ENCODE measurements at places on chromosomes 6 and 20.

GRCh38 chr6:129493354-129493902, 216.5 kb downstream of the ARHGAP18 start:
- no peak for DNase-seq

- DNase-seq, result no peak
Observed at GRCh38 chr20:23157734-23158133, 71.6 kb upstream of the CD93 start.

- DNase-seq, result no peak
Observed at GRCh38 chr6:44216677-44217331, at the start of gene MYMX. Gene MYMX, plus strand, starts transcription at chr6:44216926. Its CDS starts 546 bp downstream, at chr6:44217472.

GRCh38 chr6:116449565-116449964, 11.6 kb upstream of the CALHM6 start:
- DNase-seq, result no peak

DNA sequence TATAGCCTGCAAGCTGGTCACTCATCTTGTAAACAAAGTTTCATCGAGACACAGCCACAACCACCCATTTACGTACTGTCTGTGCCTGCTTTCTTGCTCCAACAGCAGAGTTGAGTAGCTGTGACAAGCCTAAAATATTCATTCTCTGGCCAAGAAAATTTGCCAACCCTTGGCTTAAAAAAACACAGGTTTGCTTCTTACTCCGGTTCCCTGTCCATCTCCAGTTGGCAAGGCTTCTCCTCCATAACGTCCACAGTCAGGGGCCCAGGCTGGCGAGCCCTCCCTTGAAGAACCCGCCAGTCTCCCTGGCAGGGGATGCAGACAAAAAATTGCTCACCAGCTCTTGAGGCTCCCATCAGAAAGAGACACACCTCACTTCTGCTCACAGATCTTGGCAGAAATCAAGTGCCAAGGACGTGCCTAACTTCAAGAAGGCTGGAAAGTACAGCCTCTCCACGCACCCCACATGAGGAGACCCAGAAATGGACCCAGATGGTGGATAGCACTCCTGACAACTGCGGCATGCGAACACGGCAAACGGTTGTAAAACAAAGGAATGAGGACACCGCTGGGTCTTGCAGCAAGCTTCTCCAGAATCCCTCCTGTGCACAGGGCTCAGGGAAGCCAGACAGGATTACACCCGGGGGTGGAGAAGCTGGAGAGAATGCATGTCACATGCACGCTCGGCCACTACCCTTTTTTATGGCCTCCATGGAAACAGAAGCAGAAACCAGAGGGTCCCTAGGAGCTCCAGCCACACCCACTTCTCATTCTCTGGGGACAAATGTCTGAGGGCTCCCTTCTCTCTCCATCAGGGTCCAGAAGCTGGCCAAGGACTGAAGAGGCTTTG, 59.8 kb upstream of the SIRPA start:
- no peak for DNase-seq

DNA sequence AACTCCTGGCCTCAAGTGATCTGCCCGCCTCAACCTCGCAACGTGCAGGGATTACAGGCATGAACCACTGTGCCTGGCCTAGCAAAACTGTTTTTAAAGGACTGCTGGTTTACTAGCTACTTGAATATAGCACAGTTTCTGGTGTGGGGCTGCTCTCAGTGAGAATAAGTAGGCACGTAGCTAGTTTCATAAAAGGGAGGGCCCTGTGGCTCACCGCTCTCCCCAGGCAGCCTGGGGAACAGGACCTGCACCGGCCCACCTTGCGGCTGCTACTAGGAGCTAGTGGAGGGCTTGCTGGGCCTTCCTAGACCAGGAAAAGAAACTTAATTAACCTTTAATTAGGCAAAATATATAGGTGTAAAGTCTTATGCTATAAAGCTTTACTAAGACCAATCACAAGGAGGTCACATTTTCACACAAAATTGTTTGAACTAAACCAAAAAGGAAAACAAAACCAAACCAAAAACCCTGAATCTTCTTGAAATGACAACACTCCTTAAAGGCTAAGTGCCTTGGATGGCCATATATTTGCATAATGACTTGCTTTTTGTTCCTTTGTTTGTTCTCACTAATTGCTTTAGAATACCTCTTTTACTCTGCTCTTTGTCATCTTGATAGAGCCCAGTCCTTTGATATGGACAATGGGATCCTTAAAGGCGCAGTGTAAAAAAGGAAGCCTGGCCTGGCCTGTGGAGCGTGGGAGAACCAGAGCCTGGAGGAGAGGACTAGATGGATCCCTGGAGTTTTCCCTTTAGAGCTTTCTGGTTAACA, 69.5 kb upstream of the SAMD5 start:
- no peak for DNase-seq

DNA sequence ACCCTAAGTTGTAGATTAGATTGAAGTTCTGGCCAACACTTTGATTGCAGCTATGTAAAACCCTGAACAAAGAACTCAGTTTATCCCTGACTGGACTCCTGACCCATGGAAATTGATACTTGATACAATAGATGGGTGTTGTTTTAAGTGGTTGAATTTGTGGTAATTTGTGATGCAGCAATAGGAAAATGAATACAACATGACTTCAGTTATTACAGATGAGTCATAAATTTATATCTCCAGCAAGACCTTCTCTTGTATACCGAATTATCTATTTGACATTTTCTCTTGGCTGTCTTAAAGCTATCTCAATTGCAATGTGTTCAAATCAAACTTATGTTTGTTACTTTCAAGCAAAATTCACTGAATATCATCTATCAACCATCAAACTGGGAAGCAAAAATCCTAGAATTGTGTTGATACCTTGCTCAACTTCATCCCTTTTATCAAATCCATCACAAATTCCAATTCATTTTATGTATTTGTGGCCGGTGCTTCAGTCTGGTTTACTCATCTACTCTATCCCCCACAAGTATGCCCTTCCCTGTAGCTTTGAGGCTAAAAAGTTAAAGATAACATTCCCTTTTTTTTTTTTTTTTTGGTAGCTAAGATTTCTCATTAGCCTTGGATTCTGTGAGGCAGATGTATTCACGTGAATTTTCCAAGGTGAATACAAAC, 129.4 kb upstream of the CENPW start:
- no peak for DNase-seq

DNA sequence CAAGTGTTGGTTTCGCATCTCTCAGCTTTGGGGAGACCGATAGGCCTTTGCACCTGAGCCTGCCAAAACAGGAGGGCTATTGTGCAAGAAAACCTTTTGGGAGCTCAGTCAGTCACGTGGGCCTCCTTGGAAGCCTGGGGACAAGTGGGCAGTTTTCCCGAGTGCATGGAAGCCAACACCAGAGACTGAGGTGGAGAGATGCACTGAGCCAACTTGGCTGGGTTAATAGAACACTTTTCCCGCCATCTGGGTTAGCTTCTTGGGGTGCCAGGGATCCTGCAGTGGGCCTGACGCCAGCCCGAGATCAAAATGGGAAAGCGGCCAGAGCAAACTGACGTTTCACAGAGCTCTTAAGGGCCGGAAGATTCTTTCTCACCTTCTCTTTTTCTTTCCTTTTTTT, 2.8 kb upstream of the OOEP start:
- no peak for DNase-seq

DNA sequence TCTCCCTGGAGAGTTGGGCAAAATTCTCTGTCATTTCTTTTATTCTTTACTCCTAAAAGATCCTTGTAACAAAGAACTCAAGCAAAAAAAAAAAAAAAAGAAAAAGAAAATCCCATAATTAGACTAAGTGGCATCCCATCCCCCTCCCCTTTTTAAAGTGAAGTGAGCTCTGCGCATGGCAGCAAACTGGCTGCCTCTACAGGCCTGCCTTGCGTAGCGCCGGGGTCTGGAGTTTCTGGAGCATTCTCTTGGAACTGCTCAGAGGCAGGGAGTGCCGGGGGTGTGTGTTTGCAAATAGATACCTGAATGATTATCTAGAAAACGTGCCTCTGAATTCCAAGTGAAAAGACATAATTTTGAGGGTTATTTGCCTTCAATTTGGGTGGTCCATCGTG, 48.1 kb downstream of the FOXC1 start:
- no peak for DNase-seq

- no peak for DNase-seq
Observed at GRCh38 chr20:5654557-5654956, 95.6 kb upstream of the SHLD1 start.

GRCh38 chr6:153621491-153621890, 417.5 kb upstream of the OPRM1 start:
- DNase-seq, result no peak

DNA sequence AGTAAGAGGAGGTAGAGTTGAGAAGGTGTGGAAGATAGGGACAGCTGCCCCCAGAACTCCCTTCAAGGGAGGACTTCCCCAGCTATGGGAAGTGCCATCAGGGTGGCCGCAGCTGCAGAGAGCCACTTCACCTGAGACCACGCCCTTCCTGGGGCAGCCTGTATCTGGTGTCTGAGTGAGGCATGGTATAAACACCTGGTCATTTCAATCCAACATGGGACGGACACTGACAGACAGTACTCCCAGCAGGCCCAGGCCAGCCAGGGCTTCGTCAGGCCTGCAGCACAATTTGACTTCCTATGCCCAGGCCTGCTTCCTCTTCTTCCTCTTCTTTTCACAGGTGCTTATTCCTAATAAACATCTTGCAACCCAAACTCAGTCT, 4.5 kb downstream of the SOX12 start:
- DNase-seq, result no peak

DNA sequence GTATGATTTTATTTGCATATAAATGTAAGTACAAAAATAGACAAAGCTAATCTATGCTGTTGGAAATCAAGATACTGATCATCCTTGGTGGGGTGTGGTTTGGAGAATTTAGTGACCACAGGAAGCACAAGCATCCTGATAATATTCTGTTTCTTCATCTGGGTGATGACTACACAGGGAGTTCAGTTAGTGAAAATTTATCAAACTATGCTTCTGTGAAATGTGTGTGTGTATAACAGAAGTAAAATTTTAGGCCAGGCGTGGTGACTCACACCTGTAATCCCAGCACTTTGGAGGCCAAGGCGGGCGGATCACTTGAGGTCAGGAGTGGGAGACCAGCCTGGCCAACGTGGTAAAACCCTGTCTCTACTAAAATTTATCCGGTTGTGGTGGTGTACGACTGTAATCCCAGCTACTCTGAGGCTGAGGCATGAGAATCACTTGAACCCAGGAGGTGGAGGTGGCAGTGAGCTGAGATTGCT, 20.6 kb downstream of the ENPP3 start:
- DNase-seq, result no peak

GRCh38 chr6:146106532-146106931, 77.7 kb downstream of the GRM1 start:
- DNase-seq, result no peak

- DNase-seq, result no peak
Observed at GRCh38 chr20:46355778-46356177, 47.5 kb upstream of the CDH22 start.

DNA sequence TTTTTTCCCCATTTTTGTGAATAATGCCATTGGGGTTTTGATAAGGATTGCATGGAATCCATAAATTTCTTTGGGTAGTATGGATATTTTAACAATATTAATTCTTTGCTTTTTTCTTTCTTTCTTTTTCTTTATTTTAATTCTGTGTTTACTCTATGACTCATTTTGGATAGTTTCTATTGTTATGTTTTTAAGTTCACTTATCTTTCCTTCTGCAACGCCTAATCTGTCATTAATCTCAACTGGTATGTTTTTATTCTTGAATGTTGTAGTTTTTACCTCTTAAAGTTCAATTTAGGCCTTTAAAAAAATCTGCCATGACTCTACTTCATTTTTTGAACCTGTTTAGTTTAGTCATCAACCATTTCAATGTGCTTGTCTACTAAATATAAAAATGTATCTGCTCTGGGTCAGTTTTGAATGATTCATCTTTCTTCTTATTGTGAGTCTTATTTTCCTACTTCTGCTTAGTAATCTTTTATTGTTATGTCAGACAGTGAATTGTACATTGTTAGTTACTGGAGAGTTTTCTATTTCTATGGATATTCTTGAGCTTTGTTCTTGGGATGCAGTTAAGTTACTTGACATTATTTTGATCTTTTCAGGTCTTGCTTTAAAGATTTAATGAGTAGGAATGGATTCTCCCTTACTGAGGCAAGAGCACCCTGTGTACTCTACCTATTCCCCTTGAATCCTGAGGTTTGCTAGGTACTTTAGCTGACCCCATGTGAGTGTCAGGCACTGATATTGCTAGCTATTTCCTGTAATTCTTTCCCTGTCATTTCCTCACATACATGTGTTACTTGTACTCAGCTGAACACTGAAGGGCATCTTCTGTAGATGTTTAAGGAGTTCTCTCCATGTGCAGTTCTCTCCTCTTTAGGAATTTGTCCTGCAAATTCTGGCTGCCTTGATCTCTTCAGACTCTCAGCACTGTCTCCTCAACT, 104.2 kb downstream of the TFAP2B start:
- DNase-seq, result no peak

DNA sequence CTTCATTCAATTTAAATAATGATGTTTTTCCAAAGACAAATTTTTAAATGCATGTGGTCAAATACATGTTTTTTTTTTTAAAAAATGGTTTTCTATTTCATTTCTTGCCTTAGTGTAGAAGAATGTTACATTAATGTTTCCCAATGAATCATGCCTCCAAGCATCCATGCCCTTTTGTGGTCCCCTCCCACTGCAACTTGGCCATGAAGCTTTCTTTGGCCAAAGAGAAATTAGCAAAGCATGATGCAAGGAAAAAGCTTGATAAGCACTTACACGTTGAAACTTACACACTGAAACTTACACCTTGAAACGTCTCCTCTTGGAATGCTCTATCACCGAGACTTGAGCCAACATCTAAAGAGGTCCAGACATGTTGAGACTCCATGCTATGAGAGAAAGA, 93.0 kb upstream of the ELOVL5 start:
- DNase-seq, result no peak

GRCh38 chr20:36971103-36971502, 19.6 kb upstream of the SAMHD1 start:
- DNase-seq, result no peak

DNA sequence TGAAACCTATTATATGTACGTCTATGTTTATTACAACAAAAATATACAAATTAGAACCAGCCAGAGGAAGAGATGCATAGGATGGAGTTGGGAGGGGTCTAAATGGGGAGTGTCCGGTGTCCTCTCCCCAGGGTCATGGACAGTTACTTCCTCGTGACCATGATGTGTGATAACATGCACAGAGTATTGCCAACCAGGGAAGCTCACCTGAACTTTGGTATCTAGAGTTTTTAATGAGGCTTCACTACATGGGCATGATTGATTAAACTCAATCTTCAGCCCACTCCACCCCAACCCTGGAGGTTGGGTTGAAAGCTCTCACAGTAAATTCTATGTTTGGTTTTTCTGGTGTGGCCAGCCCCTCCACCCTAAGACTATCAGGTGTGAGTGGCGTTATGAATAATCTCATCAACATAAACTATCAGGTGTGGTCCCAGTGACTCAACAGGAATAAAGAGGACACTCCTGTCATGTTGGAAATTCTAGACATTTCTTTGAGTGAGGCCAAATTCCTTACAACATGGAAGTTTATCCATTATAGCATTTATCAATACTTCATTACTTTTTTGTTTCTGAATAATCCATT, 36.4 kb upstream of the FKBP1A start:
- DNase-seq, result no peak

GRCh38 chr6:168371981-168372711, 52.6 kb upstream of the DACT2 start:
- no peak for DNase-seq

- DNase-seq, result no peak
Observed at GRCh38 chr6:20436719-20437118, 35.0 kb downstream of the E2F3 start.

GRCh38 chr6:36204068-36204753, 7.7 kb downstream of the BRPF3 start:
- no peak for DNase-seq
